ENCODE measurements at places on chromosomes 4 and X.

DNA sequence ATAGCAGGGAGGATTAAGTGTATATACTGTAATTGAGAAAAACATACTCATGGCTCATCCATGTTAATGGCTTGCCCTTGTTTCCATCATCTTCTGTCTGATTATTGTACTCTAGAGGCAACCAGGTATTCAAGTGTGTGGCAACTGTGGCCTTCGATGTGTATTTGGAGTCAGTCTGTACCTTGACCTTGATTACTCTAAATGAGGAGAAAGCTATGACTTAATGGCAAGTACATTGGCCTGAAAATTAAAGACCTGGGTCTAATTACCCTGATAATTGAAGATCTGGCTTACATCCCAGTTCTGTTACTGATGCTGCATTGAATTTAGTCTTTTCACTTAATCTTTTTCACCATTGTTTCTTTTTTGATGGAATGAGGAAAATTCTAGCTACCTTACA is 409.2 kb downstream of the CCSER1 start:
- no peak for DNase-seq

GRCh38 chr4:129179276-129179675 is 83.3 kb downstream of the C4orf33 start:
- DNase-seq, result no peak

GRCh38 chrX:44012484-44013096 is 39.4 kb upstream of the NDP start:
- peak; percentile 19 for DNase-seq

DNA sequence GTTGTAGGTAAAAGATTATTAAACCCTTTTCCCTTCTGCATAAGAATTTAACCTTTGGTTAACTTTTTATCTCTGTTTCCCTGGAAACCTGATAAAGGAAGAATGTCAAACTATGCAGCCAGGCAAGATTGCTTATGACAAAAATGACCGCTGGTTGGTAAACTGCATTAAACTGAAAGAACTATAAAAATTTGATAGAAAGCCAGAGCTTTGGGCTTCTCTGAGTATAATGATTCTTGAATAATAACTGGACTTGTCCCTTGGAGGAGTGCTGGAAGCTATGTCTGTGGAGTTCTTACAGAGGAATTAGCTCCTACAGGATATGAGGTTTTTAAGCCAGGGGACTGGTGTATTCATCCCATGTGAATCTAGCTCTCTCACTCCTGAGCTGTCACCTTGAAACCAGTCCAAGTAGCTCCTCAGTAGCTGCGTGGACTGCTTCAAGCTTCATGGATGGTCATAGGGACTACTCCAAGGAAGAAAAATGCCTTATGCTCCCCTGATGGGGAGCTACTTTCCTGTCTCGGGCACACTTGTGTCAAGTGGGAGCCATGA is 52.0 kb downstream of the RASL11B start:
- no peak for DNase-seq

GRCh38 chr4:127417885-127418535 is 214.7 kb upstream of the INTU start:
- no peak for DNase-seq

DNA sequence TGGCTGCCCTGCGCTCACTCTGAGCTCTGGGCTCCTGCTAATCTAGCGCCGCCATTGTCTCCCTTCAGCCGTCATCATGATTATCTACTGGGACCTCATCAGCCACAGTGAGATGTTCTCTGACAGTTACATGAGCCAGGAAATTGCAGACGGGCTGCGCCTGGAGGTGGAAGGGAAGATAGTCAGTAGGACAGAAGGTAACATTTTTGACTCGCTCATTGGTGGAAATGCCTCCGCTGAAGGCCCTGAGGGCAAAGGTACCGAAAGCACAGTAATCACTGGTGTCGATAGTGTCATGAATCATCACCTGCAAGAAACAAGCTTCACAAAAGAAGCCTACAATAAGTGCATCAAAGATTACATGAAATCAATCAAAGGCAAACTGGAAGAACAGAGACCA is 21.8 kb upstream of the PIN4 start:
- no peak for DNase-seq

GRCh38 chr4:57501720-57502119 is 391.5 kb upstream of the IGFBP7 start:
- DNase-seq, result no peak

DNA sequence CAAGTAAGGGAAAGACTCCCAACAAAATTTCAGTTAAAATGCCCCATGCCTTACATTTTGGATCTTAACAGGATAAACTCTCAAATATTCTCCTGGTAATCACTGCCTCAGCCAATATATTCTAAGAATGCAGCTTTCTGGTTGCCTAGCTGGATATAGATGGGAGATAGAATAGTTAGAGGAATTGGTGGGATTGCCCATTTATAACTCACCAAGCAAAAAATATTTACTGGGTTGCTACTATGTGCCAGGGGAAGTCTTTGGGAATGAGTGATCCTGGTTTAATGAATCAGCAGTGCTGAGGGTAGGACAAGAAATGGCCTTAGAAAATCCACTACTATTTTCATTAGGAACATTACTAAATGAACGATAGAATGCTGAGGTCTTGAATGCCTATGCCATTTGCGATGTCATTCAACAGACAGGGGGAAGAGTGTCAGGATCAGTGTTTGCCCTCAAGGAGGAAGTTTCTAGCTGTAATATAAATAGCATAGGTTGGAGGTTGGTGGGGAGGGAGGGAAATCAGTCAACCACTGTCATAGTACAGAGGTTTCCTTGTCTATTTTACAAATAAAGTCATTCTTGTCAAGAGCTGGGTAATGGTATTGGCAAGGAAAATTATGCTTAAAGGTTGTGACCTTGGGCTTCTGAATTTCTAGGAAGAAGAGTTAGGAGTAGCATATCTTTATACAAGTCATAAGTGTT is 63.5 kb downstream of the ENOPH1 start:
- no peak for DNase-seq

DNA sequence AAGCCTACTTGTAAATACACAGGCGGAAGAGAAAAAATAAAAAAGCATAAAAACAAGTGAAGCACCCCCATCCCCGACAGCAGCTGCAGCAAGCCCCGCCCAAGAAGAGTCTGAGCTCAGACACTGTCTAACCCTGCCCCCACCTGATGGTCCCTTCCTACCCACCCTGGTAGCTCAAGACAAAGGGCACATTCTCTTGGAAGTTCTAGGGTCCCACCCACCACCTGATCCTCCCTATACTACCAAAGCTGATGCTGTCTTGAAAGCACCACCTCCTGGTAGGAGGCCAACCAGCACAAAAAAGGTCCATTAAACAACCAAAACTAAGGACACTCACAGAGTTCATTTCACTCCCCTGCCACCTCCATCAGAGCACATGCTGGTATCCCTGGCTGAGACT is 308.2 kb downstream of the KLHL13 start:
- no peak for DNase-seq

GRCh38 chr4:20422398-20422797 is 170.7 kb downstream of the SLIT2 start:
- peak; percentile 14 for DNase-seq

DNA sequence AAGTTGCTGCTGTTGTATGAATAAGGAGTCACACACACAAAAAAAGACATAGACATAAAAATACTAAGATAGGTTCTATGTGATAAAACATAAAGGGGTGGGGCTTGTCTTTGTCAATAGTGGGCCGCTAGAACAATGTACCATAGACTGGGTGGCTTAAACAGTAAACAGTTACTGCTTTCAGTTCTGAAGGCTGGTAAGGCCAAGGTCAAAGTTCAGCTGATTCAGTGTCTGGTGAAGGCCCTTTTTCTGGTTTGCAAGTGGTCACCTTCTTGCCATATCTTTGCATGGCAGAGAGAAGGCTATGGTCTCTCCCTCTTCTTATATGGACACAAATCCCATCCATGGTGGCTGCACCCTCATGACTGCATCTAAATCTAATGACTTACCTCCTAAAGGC is 1980.7 kb downstream of the PCDH7 start:
- no peak for DNase-seq

DNA sequence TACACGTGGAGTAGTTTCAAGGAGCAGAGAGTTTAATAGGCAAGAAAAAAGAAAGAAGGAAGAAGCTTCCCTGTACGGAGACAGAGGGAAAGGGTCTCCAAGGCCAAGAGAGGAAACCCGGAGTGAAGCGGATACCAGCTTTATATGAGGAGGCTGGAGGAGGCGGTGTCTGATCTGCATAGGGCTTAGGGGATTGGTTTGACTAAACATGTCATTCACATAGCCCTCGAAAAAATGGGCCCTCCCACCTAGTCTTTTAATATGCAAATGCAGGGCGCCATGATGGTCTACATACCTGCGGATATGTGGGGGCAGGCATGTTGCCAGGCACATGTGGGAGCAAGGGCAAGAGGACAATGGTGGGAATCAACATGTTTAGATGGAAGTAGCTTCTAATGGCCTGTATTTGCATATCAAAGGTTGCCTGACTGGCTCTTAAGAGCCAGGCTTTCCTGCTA is 103.1 kb upstream of the UGT8 start:
- DNase-seq, result no peak

- DNase-seq, result peak; percentile 9
Observed at GRCh38 chr4:20253735-20254409, 2.2 kb downstream of the SLIT2 start.

- no peak for DNase-seq
Observed at GRCh38 chrX:129720741-129721140, 18.0 kb upstream of the XPNPEP2 start.

DNA sequence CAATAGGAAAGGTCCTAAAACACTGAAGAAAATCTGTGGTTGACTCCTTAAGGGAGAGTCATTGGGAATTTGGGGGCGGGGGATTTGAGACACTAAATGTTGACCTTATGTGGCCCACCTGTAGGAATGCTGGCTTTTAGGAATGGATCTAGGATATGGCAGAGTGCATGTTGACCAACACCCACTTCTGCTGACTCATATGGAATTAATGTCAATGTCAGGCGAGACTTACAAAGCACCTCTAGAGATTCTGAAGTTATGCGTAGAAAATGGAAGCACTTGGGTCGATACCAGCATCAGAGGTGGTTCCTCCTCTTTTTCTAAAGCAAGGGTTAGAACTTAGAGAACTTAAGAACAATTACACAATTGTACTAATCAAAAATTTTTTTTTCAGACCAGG is 100.6 kb upstream of the CBR4 start:
- DNase-seq, result no peak

DNA sequence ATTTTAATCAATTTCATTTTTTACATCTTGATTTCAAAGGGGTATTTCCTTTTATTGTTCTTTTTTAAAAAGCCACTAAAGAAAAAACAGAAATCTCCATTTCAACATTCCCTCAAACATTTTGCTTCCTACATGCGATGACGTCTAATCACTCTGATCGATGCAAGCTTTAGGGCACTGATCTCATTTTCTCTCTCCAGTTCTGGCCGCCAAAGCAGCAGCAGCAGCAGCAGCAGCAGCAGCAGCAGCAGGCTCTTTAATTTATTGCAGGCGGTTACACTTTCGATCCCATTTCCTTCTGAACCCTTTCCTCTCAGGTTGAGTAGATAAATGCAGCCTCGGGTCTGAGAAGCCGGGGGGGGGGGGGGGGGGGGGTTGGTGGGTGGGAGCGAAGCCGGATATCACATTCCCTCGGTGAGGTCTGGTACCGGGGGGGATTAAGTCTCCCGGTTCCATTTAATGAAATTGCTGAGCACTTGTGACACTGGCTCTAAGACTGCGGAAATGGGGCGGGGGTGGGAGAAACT is 3.4 kb upstream of the PCDH7 start:
- DNase-seq, result no peak

- DNase-seq, result no peak
Observed at GRCh38 chr4:28093071-28093470, 1232.4 kb downstream of the STIM2 start.

GRCh38 chr4:10662937-10663336 is 21.6 kb downstream of the CLNK start:
- no peak for DNase-seq

GRCh38 chr4:184792950-184793555 is 32.7 kb downstream of the ACSL1 start:
- peak; percentile 40 for DNase-seq

GRCh38 chr4:161252520-161253141 is 911.2 kb downstream of the FSTL5 start:
- no peak for DNase-seq

DNA sequence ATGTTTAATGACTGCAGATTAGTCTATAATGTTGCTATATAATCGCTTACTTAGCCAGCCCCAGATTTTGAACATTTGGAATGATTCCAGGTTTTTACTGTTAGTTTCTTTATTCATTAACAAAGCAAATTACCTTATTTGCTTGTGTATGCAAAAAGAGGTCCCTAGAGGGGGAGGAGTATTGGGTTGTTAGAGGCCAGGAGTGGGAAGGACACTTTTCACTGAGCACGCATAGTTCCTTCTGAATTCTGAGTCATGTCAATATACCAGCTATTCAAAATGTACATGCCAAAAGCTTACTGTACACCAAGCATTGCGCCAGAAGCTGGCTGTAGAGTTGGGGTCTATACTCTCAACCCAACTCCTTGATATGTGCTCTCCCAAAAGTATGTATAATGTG is 5.1 kb upstream of the DGAT2L6 start:
- DNase-seq, result no peak

GRCh38 chr4:56986192-56986591 is 7.5 kb downstream of the POLR2B start:
- no peak for DNase-seq

GRCh38 chrX:148610328-148610698 is 109.9 kb downstream of the AFF2 start:
- DNase-seq, result no peak

GRCh38 chr4:92163348-92163747 is 140.4 kb upstream of the GRID2 start:
- DNase-seq, result no peak

GRCh38 chr4:156654410-156654809 is 317.2 kb downstream of the PDGFC start:
- DNase-seq, result no peak

GRCh38 chr4:187606581-187606980 is 389.0 kb upstream of the ZFP42 start:
- DNase-seq, result no peak

- no peak for DNase-seq
Observed at GRCh38 chr4:42371305-42372252, 25.7 kb upstream of the SHISA3 start.

GRCh38 chr4:152729466-152729865 is 49.7 kb upstream of the TMEM154 start:
- DNase-seq, result no peak

- no peak for DNase-seq
Observed at GRCh38 chr4:184899261-184900134, 73.7 kb upstream of the ACSL1 start.

- DNase-seq, result no peak
Observed at GRCh38 chr4:6011686-6012085, 6.5 kb downstream of the C4orf50 start.

DNA sequence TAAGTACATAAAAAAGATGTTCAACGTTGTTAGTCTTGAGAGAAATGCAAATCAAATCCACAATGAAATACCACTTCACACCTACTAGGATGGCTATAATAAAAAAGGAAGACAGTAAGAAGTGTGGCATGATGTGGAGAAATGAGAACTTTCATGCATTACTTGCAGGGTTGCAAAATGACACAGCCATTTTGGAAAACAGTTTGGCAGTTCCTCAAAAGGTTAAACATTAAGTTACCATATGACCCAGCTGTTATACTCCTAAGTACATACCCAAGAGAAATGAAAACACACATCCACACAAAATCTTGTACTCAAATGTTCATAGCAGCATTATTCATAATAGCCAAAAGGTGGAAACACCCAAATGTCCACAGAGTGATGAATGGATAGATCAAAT is 25.8 kb upstream of the LIMCH1 start:
- DNase-seq, result no peak

GRCh38 chr4:42048394-42048793 is 58.1 kb downstream of the SLC30A9 start:
- DNase-seq, result no peak

- no peak for DNase-seq
Observed at GRCh38 chr4:143046454-143046853, 138.3 kb upstream of the USP38 start.

- no peak for DNase-seq
Observed at GRCh38 chrX:86171366-86171765, 23.1 kb downstream of the DACH2 start.
